Large intestine (tissue), 12 donors: ENCODE measurements at places on chromosomes 2 and 18.

DNA sequence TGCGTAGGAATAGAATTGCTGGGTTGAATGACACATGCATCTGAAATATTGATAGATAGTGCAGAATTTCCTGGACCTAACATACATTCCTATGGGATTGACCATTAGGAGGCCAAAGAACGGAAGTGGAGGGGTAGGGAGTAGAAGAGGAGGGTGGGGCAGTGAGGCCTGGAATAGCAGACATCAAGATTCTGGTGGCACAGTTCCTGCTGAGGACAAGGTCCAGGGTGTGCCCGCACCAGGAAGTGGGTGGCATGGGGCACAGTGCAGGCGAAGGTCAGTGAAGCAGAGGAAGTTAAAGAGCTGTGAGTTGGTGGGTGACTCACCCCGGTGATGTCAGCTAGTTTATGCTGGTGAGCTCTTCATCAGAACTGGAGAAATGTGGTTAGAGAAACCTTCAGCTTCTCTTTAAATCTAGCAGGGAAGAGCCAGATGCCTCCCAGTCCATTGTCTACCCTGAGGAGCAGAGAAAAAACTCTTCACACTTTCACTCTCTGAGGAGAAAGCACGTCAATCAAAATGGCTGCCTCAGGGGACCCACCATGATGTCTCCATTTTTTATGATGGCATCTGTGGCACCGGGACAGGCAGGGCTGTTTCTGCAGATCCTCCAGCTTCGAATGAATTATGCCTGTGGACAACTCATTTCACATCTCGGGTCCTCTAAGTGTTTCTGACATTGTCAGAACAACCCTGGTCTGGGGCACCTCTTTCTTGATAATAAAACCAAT lies 55.9 kb upstream of the CTLA4 start:
- peak; percentile 96 for DNase-seq

DNA sequence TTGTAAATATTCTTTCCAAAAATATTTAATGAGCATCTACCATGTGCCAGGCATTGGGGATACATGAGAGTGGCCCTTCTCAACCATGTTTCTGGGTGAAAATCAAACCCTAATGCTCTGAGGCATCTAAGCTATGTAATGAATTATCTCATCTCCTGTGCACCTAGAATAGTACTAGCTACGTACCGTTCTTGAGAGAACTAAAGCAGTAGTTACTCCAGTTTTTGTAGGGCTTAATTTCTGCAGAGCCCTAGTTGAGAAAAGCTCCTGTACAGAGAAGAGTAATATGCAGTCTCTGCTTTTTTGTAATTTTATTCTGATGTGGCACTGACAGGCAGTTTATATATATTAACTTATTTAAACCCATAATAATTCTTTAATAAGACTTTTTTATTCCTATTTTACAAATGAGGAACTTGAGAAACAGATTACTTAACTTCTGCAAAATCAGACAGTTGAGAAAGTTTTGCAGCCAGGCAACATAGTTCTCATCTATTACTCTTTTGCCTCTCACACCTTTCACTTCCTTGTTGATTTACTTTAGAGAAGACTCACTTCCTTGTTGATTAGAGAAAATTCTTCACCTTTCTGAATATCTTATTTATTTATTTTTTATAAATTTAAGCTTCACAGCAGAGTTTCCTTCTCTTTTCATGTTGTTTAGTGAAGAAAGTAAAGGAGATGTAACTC lies 3.1 kb downstream of the SPOPL start:
- DNase-seq: no peak

DNA sequence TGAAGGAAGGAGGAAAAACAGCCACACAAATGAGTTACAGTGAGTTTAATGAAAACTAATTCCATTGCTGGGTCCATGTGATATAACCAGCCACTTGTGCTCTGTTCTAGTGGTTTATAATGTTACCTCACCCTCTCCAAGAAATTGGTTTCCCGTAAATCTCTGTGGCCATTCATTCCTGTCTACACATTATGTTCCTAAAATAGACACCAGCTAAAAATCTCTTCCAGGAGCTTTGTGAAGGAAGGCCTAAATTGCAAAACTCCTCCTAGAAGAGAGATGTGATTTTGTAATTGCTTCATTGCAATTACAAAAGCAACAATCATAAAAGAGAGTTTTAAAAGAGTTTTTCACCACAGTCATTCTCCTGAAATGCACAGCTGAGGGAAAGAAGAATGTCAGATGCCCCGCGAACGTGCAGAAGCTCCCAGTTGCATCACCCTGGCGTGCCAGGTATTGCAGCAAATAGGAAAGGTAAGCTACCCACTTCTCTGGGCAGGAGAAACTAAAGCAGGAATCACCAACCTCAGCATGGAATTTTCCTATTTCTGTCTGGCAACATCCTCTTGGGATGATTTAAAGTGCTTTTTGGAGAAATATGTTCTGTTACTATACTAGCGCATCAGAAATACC lies 1.7 kb downstream of the SCN1A start:
- DNase-seq: no peak

DNA sequence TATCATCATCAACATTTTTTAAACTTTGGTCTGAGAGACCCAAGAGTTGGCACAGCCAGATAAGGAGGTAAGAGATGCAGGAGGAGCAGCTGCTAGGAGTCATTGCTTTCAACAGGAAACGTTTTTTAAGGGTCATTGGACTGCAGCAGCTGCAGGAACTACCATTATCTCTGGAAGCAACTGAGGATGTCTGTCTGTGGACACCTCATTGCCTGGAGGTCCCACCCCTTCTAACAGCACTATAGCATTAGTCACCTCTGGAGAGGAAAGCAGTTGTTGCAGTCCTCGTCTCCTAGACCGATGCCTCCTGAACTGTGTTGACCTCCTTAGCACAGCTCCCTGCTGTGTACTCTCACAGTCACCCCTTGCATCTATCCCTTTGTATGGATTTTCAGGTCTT lies 21.5 kb upstream of the FSHR start:
- no peak for DNase-seq

GRCh38 chr18:79916128-79916494 lies 35.3 kb downstream of the SLC66A2 start:
- DNase-seq: no peak
